Germinal center (tissue), 1 donor: ENCODE measurements at places on chromosomes 5 and 9.

- DNase-seq, result no peak
Observed at GRCh38 chr9:91680106-91680505, 256.5 kb upstream of the NFIL3 start.

GRCh38 chr5:60036192-60036938, 142.8 kb upstream of the PDE4D start:
- DNase-seq, result no peak

- DNase-seq, result no peak
Observed at GRCh38 chr9:129176701-129177442, 1.2 kb downstream of the IER5L start.

DNA sequence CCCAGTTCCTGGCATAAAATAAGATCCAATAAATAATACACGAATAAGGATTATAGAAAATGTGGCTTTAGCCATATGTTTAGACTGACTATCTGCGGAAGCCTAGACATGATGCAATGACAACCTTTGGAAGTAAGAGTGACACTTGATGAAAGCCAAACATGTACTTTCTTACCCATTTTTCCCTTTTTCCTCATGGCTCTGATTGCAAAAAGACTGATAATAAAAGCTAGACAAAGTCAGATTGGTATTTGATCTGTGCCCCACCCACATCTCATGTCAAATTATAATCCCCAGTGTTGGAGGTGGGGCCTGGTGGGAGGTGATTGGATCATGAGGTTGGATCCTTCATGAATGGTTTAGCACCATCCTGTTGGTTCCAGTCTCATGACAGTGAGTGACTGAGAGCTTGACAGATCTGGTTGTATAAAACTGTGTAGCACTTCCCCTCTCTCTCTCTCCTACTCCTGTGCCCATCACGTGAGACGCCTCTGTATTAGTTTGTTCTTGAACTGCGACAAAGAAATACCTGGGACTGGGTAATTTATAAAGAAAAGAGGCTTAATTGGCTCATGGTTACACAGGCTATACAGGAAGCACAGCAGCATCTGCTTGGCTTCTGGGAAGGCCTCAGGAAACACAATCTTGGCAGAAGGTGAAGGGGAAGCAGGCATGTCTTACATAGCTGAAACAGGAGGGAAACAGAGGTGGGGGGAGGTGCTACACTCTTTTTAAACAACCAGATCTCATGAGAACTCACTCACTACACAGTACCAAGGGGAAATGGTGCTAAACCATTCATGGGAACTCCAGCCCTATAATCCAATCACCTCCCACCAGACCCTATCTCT, 243.4 kb upstream of the PIK3R1 start:
- DNase-seq, result no peak

DNA sequence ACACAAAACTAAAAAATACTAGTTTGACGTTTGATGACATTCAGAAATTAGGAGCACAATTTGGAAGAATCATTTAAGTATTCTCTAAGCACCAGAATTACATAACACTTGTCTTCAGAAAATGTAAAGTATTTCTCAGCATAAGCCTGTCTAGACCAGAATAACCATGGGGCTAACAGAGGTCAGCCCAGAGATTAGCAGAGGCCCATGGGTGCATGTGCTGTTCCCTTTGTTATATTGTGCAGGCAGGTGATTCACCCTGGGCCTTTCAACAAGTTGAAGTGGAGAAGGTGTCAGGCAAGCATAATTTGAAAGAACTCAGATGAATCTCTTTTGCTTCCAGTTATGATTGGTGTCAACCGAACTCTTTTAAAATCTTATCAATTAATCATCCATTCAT, 227.9 kb downstream of the LURAP1L start:
- DNase-seq, result no peak

DNA sequence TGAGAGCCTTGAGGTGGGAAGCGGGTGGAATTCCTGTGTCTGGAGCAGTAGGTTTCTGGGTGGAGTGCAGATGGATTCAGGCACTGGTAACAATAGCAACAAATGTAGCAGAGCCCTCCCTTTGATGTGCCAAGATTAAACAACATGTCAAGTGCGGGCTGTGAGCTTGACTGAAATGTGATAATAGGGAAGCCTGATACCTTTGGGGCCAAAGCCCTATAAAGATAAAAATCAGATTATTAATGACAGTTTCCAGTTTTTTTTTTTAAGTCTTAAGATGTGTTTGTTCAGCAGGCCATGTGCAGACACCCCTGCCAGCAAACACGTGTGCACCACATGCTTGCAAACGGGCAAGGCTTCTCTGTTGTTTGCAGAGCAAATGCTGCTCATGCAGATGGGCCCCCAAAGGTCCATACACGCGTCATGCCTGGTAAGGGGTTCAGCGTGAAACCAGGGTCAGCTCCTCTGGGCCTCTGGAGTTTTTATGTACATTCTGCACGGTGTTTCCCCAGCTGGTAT, 193.2 kb downstream of the GADD45G start:
- DNase-seq, result no peak

- no peak for DNase-seq
Observed at GRCh38 chr9:17339156-17339555, 204.3 kb downstream of the CNTLN start.

DNA sequence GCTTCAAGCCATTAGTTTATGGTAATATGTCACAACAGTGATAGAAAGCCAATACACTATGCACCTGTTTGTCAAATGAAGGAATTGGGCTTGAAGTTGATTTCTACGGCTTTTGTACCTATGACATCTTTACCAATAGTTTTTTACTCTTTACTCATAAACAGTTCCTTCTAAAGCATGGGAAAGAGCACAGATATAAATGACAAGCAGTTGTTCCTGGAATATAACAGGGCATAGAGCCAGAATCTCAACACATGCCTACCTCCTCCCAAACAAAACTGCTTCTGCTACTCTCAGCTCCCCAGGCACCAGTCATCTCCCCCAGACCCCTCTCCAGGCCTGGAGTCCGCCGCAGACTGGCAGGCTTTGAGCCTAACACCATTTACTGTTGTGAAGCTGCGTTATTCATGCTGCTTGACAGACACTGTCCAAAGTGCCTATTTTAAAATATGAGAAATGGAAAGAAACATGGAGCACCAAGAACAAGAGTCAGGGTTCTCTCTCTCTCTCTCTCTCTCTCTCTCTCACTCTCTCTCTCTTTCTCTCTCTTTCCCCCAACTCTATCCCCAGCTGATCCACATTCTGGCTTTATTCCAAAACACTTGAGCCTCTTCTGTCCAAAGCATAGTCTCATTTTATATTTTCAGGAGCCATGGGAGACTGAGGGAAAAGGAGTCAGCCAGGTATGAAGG, 111.6 kb downstream of the ADRB2 start:
- no peak for DNase-seq

GRCh38 chr5:64144425-64145215, 21.0 kb upstream of the RNF180 start:
- no peak for DNase-seq

DNA sequence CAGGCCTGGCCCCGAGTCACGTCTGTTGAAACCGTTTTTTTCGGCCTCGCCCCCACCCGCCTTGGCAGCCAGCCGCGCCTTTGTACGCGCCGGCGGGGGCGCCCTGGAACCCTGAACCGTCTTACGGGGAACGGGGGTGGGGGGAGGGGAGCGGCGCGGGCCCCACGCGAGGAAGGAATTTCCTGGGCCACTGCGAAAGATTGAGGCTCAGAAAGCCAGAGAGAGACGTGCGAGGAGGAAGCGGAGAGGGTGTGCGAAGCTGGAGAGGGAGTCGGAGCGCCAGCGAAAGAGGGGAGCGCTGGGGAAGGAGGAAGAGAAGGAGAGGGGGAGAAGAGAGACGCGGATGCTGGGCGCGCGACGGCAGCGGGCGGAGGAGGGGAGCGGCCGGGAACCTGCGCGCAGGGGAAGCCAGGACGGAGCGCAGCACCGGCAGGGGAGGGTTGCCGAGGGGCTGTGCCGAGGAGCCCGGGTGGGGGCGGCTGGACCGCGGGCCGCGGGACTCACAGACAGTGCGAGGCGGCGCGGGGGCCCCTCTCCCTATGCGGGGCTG, 4.6 kb upstream of the PRDM12 start:
- no peak for DNase-seq

DNA sequence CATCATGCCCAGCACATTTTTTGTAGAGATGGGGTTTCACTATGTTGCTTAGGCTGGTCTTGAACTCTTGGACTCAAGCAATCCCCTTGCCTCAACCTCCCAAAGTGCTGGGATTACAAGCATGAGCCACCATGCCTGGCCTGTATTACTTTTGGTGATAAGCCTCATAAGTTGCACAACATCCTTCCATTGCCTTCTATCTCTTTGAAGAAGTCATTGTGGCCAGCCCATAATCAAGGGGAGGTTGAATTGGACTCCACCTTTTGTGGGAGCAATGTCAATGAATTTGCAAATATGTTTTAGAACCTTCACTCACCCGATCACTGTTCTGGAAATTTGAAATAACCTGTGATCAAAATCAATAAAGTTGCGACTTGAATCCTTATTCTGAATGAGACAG, 104.3 kb upstream of the CLINT1 start:
- DNase-seq, result no peak

DNA sequence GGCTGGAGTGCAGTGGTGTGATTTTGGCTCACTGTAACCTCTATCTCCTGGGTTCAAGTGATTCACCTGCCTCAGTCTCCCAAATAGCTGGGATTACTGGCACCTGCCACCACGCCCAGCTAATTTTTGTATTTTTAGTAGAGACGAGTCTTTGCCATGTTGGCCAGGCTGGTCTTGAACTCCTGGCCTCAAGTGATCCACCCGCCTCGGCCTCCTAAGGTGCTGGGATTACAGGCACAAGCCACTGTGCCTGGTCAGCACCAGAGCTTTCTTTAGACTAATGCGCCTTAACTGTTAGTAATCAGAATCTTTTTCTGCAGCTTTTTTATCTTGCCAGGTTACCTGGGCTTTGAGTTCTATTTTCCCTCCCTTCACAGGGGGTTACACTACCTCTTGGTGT, 18.4 kb downstream of the PTGS1 start:
- no peak for DNase-seq

- no peak for DNase-seq
Observed at GRCh38 chr9:87991151-87991870, 17.0 kb upstream of the CDK20 start.

- no peak for DNase-seq
Observed at GRCh38 chr5:115713408-115713807, 87.6 kb upstream of the TMED7 start.

- no peak for DNase-seq
Observed at GRCh38 chr5:147734894-147735293, 47.6 kb downstream of the JAKMIP2 start.

GRCh38 chr5:34503379-34504253, 152.5 kb upstream of the RAI14 start:
- DNase-seq, result no peak

- no peak for DNase-seq
Observed at GRCh38 chr5:175688352-175689146, 30.7 kb downstream of the HRH2 start.

DNA sequence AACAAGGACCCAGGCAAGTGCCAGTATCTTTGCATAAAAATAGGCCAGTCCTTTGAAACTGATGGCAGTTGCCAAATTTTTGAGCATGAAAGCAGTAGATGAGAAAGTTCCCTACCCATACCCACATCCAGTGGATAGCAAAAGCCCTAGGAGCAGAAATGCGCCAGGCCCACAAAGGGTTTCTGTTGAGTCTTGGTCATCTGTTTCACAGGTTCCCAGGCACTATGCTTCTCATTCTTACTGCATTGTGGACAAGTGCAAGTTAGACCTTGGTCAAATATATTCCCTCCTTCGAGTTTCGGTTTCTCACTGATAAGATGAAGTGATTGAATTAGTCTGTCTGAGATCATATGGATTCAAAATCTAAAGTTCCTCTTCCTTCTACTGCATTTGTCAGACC, 152.3 kb downstream of the NR3C1 start:
- no peak for DNase-seq

- peak; percentile 65 for DNase-seq
Observed at GRCh38 chr5:79513704-79514390, at the start of gene HOMER1. Gene HOMER1 (minus strand): TSS chr5:79514134. CDS start chr5:79512774, 1,360 bp downstream.

GRCh38 chr9:121328876-121329681, 41.0 kb downstream of the STOM start:
- peak; percentile 20 for DNase-seq

DNA sequence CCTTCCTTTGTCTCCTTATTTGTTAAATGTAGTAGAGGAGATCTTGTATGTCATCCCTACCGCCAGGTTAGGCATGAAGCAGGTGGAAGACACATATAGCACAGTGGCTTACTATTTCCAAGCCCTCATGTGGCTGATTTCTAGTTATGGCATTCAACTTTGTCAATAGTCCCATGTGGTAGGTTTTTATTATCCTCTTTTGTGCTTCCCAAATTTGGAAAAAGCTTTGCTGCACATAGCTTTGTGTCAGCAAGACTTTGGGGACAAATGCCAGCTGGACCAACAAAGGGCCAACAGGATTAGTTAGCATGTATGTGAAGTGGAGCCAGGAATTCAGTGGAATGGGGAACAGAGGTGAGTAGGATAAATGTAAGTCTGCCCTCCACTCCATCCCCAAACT, 276.3 kb downstream of the PSAT1 start:
- no peak for DNase-seq

- no peak for DNase-seq
Observed at GRCh38 chr9:69877852-69878514, 57.4 kb downstream of the CFAP95 start.

GRCh38 chr5:35626108-35626507, 8.4 kb downstream of the SPEF2 start:
- no peak for DNase-seq

DNA sequence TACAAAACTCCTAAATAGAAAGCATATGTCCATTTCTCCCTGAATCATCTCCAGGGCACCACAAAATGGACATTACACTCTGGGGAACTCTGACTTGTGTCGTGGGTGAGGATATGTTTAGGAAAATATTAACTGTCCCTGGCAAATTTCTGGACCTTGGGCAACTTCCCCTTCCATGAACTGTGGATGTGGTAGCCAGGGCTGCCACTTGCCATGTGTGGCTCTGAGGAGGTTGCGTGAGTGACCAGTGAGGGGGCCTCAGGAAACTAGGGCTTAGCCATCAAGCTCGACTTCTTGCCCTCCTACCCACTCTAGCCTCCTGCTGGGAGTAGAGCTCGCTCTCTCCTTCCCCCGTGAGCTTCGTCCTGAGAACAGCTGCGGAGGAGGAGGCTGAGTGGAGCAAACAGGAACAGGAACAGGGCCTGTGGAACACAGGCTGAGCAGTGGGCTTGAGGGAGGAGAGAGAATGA, 13.8 kb upstream of the STC2 start:
- no peak for DNase-seq

DNA sequence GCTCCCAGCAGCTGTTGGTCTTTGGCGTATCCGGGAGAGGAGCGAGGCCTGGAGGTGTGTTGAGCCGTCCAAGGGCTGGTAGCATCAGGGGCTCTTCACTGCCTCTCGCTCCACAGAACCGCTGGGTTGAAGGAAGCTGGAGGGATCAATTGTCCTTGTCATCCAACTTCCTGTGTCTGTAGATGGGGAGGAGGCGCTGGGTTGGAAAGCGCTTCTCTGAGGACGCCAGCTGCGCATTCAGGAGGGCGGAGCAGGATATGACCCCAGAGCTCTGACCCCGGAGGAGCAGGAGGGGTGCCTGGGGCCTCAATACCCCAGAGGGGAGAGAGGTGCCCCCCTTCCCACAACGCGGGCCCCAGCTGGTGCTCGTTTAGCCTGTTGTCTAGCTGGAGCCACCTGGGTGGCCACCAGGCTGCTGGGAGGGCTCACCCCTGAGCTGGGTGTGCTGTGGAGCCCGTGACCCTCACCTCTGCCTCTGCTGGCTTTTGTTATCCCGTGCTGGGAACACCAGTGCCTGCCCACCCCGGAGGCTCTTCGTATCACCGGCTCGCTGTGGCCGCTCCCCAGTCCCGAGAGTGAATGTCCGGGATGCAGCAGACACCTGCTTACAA, 2.0 kb upstream of the DBH start:
- DNase-seq, result no peak

- no peak for DNase-seq
Observed at GRCh38 chr5:88377240-88377639, 108.6 kb upstream of the TMEM161B start.

- DNase-seq, result no peak
Observed at GRCh38 chr9:95343725-95344287, 26.3 kb upstream of the FANCC start.
